CD4-positive, alpha-beta T cell treated with Interleukin-12 subunit alpha and Interleukin-12 subunit beta, for 1 hour (primary cell): ENCODE measurements at places on chromosomes 7 and 10.

DNA sequence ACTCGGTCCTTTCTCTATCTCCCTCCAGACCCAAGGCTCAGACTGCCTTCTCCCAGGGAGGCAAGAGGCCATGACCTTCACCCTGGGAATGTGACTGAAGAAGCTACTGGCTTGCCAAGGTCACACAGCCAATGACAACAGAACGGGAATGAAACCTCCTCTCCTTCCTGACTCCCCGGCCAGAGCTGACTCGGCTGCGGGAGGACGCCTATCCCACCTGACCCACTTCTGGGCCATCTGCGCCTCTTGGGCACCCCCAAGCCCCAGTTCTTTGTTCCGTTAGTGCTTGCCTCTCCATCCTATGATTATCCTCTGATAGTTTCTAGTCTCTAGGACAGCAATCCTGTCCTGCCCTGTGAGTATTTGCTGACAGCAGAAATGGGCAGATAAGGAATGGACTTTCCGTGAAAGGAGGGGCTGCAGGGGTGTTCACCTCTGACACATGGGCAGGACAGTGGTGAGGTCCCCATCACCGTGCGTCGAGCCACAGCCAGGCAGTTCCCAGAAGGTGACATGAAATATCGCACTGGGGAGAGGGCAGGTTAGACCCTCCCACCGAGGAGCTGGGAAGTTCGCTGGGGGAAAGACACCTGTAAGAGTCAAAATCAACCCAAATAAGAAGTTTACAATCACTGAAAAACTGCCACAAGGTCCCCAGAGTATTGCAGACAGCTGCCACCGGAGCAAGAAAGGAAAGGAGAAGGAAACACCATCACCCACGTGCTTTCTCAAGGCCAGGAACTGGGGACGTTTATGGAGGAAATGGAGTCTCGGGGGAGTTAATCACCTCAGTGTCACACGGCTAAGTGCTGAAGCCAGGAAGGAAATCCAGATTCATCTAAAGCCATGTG, 63.0 kb downstream of the INSIG1 start:
- DNase-seq: no peak

DNA sequence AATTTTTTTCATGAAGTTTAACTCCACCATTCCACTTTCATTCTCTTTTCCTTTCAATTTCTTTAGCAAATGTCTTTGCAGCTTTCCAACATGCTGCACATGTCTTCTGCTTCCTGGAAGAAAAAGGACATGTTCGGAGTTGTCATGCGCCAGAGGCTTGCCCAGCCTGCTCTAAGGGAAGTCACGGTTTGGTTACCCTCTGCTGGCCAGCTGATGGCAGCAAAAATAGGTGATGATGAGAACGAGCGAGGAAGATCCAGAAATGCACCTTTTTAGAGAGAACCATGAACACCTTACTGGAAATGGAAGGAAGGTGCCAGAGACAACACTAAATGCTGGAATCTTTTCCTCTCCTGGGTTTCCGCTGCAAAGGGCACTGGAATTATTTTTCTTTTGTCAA, 4.9 kb upstream of the ZSCAN21 start:
- no peak for DNase-seq

DNA sequence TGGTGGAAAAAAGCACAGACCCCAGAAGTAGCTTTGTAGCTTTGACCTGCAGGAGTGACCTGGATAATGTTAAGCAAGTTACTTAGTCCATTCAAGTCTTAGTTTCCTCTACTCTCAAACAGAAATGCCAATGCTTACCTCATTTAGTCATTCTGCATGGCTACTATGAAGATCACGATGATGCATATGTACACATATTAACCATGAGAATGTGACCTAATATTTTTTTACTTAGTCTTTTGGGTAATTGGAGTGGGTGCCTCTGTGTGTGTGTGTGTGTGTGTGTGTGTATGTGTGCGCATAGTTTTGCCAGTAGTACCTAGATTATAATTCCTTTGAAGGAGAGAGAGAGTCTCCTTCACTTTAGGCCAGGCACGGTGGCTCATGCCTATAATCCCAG, 95.8 kb downstream of the NRP1 start:
- no peak for DNase-seq

DNA sequence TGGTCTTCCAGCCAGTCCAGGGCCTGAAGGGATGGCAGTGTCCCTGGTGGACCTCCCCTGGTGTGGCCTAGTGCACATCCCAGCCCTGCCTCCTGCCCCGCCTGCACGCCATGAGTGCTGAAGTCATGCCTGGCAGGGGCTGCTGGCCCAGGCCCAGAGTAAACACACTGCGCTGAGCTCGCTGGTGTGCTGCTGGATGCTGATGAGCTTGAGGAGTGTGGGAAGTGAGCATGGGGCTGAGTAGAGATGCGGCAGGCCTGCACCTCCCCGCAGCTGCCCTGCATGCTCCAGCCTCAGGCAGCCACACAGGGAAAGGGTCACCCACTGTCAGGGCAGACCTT, 43.2 kb downstream of the HTRA1 start:
- no peak for DNase-seq

DNA sequence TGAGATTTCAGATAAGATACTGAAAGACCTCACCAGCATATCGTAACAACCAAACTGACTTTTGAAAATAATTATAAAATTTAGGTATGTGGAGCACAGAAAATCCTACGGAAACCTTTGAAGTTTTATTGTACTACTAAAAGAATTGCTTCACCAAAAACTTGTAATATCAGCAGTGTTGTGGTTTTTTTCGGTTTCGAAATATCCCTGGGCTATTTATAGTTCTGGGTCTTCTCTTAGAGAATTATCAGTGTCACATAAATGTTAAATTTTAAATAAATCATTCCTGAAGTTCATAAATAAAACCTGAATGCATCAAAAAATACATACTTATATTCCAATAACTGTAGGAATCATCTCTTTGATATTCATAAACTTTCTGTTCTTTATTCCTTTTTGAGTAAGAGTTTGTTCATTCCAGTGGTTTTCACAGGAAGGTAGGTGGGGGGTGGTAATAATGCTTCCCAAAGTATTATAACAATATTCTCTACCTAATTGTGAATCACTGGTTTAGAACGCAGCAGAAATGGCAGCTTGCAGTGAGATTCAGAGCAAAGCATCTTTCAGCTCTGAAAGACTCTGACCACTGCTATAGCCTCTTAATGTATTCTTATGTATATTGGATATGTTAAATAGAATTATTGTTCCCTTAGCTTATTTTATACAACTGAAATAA, 60.2 kb downstream of the ZNF277 start:
- no peak for DNase-seq

DNA sequence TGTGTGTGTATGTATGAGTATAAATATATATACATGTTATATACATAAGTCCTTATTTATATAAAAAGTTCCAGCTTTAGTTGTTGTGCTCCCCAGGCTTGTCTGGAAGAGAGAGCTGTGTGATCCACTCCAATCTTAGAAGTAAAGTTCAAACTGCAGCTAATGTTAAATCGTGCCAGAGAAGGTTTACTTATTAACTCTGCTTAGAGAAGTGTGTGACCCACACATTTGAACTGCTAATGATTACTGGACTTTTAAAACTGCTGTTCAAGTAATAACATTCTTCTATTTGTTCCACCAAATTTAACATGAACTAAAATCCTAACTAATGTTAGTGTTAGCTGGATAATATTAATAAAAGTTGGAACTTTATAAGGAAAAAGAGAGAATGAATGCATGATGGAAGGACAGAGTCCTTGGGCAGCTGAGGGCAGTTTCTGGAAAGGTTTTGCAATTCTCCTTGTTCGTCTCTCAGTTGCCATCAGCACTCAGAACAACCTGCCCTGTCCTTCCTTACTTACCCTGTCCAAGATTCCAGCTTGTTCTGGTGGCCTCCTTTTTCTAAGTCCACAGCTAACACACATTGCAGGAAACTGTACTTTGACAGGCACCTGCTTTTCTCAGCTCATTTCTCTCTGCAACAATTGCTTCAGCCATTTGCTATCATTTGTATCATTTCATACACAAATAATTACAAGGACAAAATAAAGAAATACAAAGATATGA, 162.6 kb downstream of the FAM107B start:
- DNase-seq: no peak

GRCh38 chr10:129755158-129755591, 208.9 kb downstream of the EBF3 start:
- no peak for DNase-seq

DNA sequence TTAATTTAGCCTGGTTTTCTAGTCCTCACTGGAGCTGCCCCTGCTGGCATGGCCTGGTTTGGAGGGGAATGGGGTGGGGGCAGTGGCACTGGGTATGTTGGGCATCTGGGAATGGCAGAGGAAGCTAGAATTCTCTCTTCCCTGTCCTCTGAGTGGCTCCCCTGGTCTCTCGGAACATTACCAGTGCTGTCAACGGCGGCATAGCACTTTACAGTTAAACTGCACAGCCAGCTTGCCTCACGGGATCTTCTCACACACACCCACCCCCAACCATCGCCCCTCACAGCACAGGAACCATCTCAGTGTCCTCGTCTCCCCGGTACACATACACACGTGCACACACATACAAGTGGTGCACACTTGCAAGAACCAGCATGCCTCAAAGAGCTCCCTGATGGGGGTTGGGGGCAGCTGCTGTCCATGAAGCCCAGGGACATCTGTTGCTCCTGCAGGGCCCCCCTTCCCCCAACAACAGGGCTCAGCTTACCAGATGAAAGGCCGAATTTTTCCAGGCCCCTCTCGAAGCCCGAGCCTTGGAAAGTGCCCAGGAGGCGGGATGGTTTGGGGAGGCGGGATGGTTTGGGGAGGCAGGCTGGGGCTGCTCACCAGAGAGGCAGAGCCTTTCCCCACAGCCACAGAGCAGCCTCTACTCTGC, 41.0 kb downstream of the TSPAN15 start:
- no peak for DNase-seq

DNA sequence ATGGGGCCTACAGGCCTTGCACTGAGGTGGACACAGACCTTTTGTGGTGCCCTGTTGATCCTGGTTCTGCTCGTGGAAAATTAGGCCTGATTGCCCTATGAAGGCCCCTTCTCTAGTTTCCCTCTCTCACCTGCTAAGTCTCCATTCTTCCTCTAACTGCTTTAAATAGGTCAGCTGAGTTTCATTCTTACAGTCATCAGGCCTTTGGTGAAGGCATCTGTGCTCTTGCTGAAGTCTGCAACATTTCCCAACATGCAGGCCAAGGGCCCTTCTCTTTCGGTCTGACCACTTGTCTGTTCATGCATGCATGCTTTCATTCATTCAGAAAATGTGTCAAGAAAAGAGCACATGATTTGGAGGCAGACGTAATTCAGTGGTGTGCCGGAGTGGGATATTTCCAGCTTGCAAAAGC, 244.0 kb downstream of the BUB3 start:
- no peak for DNase-seq
